ENCODE measurements at places on chromosomes 7 and 10. TPM values are rescaled to one million over a fixed set of nuclear protein-coding genes. Genes with fewer than 3 reads are reported as not detected.

Gene GDF10
- total RNA-seq: 0.08 TPM

Gene OR2A12
- not detected for total RNA-seq

Gene NME8
- total RNA-seq: not detected

Gene LMOD2
- not detected for total RNA-seq

Gene PCLO
- 1.5 TPM for total RNA-seq

Gene CHN2
- 0.58 TPM for total RNA-seq

Gene PAX4
- total RNA-seq: not detected

Gene ZCCHC24
- total RNA-seq: 3.0 TPM

Gene CYP17A1
- total RNA-seq: not detected

Gene GPR37
- 0.73 TPM for total RNA-seq

Gene FOXI2
- not detected for total RNA-seq

Gene STEAP2
- total RNA-seq: 3.9 TPM

Gene FAM180A
- total RNA-seq: 0.05 TPM

Gene PNLIPRP2
- total RNA-seq: 0.06 TPM

Gene DOCK4
- 7.0 TPM for total RNA-seq

Gene GRM8
- not detected for total RNA-seq

Gene TMEM196
- total RNA-seq: not detected

Gene ACSL5
- total RNA-seq: 0.39 TPM

Gene MACC1
- total RNA-seq: not detected

Gene SLC29A3
- total RNA-seq: 27.7 TPM

Gene CLCN1
- total RNA-seq: 0.03 TPM

Gene FAM221A
- 0.32 TPM for total RNA-seq

Gene TUBB8
- 0.05 TPM for total RNA-seq

Gene PPIF
- total RNA-seq: 130 TPM

Gene AKR1D1
- total RNA-seq: not detected

Gene ELOVL3
- 0.25 TPM for total RNA-seq

Gene HPS6
- total RNA-seq: 36.3 TPM
